ENCODE measurements at places on chromosomes 7 and 10. TPM values are rescaled to one million over a fixed set of nuclear protein-coding genes. Genes with fewer than 3 reads are reported as not detected.

GRCh38 chr7:84207025-84207424 is 12.4 kb upstream of the SEMA3A start:
- no peak for DNase-seq

DNA sequence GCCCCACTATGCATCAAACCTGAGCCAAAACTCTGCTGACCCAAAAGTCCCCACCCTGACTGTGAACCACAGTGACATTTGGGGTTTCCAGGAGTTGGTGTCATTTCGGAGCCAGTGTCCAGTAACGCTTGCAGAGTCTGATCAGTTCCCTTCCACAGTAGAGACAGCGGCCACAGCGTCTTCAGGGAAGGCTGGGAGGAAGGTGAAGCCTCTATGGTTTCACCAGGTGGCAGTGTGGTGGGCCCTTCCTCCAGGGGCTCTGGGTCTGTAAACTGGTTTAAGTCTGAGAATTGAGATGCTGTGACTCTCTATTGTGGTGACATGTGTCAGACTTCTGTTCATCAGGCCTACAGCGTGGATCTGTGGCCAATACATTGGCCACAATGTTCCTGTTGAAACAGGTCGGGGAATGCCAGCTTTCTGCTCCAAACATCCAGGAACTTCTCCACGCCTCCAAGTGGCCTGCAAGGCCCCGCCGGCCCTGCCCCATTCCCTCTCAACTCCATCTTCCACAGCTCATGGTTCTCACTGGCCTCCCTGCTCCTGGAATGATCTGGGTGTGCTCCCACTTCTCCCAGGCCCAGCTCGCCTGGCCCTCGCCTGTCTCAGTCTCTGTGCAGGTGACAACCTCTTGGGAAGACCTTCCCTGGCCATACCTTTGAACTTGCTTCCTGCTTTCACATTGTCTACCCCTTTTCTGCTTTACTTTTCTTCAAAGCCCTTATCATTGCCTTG is 124.5 kb upstream of the FAM20C start:
- no peak for DNase-seq

GRCh38 chr7:50474382-50475160 is 24.4 kb upstream of the FIGNL1 start:
- DNase-seq: no peak

GRCh38 chr10:130800281-130800680 is 511.2 kb downstream of the TCERG1L start:
- DNase-seq: no peak

DNA sequence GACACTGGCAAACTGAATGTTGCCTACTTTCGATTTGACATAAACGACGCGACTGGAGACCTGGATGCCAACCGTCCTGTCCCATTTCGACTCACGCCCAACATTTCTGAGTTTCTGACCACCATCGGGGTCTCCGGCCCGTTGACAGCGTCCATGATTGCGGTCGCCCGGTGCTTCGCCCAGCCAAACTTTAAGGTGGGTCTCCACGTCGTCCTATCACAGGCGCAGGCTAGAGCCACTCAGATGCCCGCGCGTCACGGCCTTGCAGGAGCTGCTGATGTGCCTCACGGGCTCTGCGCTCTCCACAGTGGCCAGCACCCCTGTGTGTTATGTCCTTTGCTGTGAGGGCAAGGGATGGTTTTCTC is 132.6 kb downstream of the SMURF1 start:
- DNase-seq: no peak

- DNase-seq: peak; percentile 58
Measured at GRCh38 chr7:154546946-154547587, 455.9 kb downstream of the PAXIP1 start.

DNA sequence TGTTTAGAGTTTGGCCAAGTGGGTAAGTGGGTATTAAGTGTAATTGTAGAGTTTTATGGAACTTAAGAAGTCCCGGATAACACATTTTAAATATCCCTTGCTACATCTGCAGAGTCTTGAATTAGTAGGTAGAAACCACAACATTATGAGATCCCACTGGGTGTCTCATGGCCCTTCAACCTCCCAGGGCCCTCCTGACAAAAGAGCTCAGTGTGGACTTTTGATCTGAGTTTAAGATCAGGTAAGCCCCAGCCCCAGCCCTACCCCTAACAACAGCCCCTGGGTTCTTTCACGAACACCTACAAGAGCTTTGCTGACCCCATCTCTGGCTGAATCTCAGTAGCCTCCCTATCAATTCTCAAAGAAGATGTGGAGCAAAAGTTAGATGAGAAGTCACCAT is 65.4 kb upstream of the STK17A start:
- no peak for DNase-seq

GRCh38 chr10:49012603-49013002 is 73.0 kb upstream of the LRRC18 start:
- DNase-seq: no peak

NUTM2A gene
- 2.4 TPM for polyA plus RNA-seq

GHITM gene
- 104 TPM for polyA plus RNA-seq

DNA sequence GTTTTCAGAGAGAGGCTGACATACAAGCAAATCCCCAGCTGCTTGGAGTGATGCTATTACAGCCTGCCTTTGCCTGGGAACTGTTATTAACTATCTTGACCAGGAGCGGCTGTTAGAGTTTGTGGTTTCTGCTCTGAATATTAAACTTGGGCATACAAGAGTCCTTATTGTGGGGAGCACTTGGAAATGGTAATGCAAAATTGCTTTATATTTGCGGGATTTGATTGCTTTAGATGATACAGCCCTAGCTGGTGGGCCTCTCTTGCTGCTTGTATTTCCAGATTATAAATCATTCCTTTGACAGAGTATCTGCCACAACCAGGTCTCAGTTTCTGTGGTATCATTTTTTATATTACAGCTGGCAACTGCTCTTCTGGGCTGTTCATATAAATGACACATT is 101.9 kb upstream of the FAM204A start:
- DNase-seq: no peak

AP5Z1 gene
- 22.9 TPM for polyA plus RNA-seq

All from muscle of leg (tissue), 16 donors.